NCI-H2081 (cell line): ENCODE measurements at places on chromosomes 11 and 22.

DNA sequence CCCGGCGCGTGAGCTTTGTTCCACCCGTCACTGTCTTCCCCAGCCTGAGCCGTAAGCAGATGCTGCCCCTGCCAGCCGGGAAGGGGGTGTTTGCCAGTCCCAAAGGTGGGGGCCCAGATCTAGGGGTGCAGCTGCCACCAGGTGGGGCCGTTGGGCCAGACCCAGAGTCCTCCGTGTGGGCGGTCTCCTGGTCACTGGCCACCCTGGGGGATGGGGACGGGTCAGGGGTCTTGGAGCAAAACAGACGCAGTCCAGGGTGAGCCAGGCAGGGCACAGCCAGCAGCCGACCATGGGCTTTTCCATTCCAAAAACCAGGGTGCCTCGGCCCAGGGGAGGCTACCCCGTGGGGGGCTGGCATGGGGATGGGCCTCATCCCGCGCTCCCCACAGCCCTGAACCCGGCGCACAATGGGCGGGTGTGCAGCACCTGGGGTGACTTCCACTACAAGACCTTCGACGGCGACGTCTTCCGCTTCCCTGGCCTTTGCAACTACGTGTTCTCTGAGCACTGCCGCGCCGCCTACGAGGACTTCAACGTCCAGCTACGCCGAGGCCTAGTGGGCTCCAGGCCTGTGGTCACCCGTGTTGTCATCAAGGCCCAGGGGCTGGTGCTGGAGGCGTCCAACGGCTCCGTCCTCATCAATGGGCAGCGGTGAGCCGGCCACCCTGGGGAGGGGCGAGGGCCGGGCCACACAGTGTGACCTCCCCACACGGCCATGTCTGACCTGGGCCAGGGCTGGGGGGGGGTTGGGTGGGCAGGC lies 3.5 kb downstream of the MUC5B start:
- no peak for DNase-seq

- no peak for DNase-seq
Measured at GRCh38 chr22:37263966-37264887, 18.1 kb upstream of the CYTH4 start.

- DNase-seq, result no peak
Measured at GRCh38 chr11:18322818-18323570, 627 bp downstream of the GTF2H1 start.

- no peak for DNase-seq
Measured at GRCh38 chr22:32539631-32540421, 65.2 kb downstream of the FBXO7 start.

- DNase-seq, result no peak
Measured at GRCh38 chr11:121446752-121447156, 5.4 kb upstream of the SORL1 start.

- peak; percentile 65 for DNase-seq
Measured at GRCh38 chr11:113577356-113578032, 102.3 kb upstream of the DRD2 start.

GRCh38 chr11:21323617-21324016 lies 654.2 kb downstream of the NELL1 start:
- no peak for DNase-seq

DNA sequence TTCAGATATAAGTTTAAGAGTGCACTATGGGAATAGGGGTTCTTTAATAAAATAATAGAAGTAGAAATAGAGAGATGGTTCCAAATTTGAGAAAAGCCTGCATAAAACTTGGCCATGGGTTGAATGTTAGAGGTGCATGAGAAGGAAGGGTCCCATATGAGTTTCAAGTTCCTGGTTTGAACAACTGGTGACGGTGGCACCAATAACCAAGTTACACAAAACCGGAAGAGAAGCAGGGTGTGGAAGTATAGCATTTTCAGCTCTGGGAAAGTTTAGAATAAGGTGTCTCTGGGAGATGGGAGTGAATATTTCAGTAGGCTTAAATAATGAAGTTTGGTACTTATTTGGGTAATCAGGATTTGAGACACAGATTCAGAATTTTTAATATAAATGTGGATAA lies 2.4 kb downstream of the CASP1 start:
- no peak for DNase-seq

DNA sequence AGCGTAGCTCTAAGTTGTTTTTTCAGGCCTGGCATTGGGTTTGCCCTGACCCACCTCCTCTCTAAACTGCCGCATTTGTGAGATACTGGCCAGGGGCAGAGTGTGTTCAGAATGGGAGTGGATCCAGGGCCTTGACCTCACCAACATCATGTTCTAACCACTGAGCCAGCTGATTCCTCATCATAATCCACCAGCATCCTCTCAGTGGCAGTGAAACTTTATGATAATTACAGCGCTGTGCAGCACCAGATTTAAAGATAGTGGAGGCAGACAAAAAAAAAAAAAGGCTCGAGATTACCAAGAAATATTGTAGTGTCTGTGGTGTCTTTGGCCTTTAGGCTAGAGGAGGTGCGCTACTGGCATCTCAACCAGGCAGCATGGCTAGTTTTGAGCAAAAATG lies 53.0 kb downstream of the KREMEN1 start:
- DNase-seq, result no peak

- DNase-seq, result no peak
Measured at GRCh38 chr11:48341466-48341865, 16.7 kb downstream of the OR4C3 start.

- no peak for DNase-seq
Measured at GRCh38 chr22:47213571-47214230, 451.3 kb downstream of the TBC1D22A start.

- DNase-seq, result no peak
Measured at GRCh38 chr11:76758311-76758710, 24.8 kb upstream of the TSKU start.

DNA sequence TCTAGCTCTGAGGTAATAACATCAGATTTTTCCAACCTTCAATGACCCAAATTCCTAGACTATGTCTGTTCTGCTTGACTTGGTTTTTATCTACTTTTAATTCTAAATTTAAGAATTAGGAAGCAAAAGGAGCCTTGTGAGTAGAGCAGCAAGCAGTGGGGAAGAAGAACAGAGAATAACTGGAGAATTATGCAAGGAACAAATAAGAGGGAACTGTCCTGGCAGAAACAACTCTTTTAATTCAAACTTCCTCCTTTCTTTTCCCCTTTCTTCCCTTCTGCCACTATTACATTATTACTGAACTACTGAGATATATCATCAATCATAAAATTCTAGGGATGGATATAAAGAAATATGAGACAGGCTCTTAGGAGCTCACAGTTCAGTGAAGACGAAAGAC lies 276.1 kb downstream of the SBF2 start:
- DNase-seq, result no peak

GRCh38 chr11:29616611-29617010 lies 400.2 kb downstream of the KCNA4 start:
- DNase-seq, result no peak

GRCh38 chr11:94128291-94128745 lies 323 bp upstream of the PANX1 start:
- peak; percentile 52 for DNase-seq

DNA sequence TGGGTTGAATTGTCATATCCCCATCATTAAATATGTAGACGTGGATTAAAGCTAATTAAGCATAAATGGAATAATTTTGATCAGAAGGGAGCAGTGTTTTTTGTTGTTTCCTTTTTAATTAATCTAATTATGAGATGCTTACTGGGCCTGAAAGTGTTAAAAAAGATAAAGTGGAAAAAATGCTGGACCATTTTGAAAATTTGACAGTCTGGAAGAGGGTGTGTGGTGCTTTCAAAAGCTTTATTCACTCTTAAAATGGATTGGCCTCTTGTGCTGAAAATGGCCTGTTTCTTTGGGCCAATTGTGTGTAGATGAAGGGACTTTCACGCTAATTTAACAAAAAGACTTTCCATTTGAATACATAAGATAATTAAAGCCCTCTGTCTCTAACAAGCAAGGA lies 1.8 kb downstream of the TNRC6B start:
- no peak for DNase-seq

- DNase-seq, result no peak
Measured at GRCh38 chr11:19393941-19394340, 153.2 kb upstream of the E2F8 start.

- DNase-seq, result no peak
Measured at GRCh38 chr11:93737904-93738612, 3.2 kb downstream of the TAF1D start.

- peak; percentile 69 for DNase-seq
Measured at GRCh38 chr22:20039683-20040325, 18.9 kb downstream of the TANGO2 start.

- DNase-seq, result no peak
Measured at GRCh38 chr11:63549411-63549810, 12.8 kb downstream of the PLAAT4 start.
